ENCODE measurements at places on chromosomes 6 and 20.

DNA sequence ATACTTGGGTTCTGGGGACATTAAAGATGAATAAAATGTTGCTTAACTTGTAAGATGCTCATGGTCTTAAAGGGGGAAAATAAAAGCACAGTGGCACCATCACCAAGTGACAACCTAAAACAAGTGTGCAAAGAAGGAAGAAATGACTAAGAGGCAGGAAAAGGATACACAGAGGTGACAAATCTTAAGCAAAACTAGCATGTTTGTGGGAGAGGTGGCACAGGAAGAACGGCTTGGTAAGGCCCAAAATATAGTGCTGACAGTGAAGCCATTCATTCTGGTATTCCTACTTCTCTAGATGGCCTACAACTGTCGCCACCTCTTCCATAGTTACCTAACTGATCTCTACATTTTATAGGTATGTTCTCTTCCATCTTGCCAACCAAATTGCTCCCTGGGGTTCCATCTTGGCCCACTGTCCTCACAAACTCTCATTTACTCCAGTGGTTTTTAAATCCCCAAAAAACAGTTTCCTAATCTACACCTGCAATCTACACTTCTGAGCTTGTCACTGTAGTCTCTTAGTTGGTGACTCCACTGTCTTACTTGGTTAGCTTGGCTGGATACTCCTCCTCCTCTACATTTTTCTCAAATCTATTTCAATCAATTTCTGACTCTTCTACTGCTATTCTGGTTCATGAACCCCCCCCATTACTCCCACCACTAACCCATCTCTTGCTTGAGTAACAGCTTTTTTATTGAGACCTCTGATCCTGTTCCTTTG lies 33.5 kb downstream of the FAM8A1 start:
- DNase-seq: no peak

DNA sequence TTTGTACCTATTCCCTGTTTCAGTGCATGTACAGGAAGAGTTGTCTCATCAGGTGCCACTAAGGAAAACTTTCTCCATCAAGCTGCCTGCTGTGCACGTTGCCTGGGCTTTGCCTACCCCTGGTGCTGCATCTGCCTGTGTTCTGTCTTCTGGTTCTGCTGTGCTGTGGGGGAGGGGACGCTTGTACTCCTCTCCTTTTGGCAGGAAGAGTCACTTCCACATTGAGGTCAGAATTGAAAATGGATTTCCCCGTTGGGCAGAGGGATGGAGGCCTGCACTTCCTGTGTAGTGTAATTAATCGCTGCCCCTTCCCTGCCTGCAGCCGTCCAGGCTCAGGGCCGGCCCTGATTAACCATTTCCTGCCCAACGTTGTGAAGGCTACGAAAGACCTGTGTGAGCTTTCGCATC lies 153.3 kb downstream of the SCML4 start:
- DNase-seq: peak; percentile 92

DNA sequence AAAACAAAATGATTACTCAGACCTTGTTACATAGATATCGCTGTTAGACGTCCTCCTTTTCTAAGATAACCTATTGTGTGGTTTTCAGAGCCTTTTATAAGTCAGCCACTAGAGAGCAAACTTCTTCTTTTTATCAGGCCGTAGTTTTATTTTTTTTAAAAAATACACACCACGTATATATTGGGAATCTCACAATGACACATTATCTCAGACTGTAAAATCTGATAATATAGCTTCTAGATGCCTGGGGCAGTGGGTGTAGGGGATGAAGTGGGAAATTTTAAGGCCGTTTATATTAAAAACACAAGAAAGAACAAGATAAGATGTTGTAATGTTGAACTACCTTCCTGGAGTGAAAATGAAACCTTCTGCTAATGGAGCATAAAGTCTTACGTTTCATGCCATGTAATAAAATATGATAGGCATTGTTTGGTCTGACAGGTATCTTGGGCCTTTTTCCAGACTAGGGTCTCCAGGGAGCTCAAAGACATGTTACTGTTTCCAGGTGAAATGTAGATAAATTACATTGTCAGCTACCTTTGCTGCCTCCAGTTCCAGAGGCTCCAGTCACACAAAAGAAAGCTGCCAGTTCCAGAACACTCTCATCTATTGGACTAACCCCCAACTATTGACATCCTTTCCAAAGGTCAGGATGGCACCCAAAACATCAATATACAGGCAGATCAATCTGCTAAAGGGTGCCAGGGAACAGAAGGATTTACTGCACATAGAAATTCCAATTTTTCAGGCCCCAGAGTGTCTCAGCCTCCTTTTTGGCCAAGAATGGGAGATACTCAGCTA lies 130.2 kb upstream of the AKIRIN2 start:
- DNase-seq: peak; percentile 29

GRCh38 chr6:34583861-34584604 lies 27.9 kb upstream of the SPDEF start:
- DNase-seq: no peak

DNA sequence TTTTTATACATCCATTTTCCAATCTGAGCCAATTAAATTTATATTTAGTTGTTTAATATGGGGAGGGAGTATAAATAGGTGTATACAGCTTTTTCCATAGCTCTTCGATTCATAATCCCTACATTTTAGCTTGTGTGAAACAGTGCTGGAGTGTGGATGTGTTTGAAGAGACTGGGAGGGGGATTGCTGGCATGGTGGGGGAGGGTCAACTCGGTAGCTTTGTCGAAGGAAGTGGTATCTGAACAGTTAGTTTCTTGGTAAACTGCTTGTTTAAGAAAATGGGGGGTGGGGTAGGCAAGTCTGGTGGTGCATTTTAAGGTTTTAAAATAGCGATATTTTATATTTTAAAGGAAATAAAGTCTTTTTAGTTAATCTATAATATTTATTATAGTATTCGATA lies 1.4 kb upstream of the LIN28B start:
- DNase-seq: no peak

DNA sequence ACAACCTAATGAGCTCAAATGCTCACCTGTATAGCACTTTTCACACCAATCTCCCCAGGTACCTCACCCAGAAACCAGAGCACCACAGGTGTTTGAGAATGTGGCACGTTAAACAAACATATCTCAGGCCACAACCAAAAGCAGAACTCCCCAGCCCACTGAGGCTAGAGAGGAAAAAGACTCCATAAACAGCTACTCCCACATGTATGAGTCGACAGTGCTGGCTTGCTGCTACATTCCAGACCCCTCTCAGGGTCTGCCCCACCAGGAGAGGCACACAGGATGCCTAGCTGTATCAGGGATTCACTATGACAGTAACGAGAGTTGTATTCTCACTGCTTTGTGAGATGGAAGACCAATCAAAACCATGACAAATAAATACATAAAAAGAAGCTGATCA lies 242.6 kb upstream of the ARID1B start:
- DNase-seq: peak; percentile 17

- no peak for DNase-seq
Observed at GRCh38 chr6:136890986-136891385, 31.1 kb upstream of the SLC35D3 start.

- DNase-seq: peak; percentile 84
Observed at GRCh38 chr6:158849899-158850806, 31.0 kb upstream of the EZR start.

DNA sequence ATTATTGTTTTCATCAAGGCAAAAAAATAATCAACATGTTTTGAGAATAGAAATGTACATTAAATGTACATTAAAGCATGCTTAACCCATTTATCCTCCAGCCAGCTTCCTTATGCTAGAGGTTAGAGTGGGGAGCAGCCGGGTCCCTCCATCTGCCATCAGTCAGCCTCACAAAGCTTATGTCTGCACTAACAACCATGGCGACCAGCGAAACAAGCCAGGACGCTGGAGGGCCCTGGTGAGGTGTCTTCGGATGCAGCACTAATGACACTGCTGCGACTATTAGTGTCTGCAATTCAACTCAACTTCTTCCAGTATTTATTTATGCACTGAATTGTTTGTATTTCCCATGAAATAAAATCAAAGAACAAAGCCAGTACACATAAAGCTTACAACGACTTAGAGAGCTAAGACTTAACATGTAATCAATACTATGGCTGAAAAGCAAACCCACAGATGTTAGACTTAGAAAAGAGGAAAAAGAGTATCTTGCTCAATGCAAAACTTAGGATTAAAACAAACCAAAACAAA lies 6.8 kb downstream of the CLDN20 start:
- DNase-seq: no peak
